Stimulated activated CD4-positive, alpha-beta T cell treated with anti-CD3 and anti-CD28 coated beads, Interleukin-4, amount 100 ng/mL, for 24 hours (primary cell): ENCODE measurements at places on chromosomes 16 and 17.

GRCh38 chr16:14366974-14367707, 262.9 kb downstream of the PARN start:
- DNase-seq, result no peak

GRCh38 chr17:81150377-81151077, 14.8 kb upstream of the PVALEF start:
- DNase-seq, result no peak

DNA sequence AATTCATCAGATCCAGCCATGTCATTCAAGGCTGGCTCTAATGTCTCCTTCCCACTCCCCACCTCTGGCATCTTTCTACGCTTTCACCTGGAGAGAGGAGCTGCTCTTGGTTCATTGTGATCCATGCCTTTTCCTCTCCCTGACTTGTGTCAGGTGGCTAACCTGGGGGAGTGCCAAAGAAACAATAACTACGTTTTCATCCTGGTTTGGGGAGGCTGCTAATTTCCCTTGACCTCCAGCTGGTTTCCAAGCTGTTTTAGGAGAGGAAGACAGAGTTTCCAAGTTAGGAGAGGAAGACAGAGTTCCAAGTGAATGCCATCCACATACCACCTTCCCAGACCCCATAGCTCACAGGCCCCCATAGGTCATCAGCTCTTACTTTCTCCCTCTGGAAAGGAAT, 40.0 kb upstream of the HLF start:
- no peak for DNase-seq

DNA sequence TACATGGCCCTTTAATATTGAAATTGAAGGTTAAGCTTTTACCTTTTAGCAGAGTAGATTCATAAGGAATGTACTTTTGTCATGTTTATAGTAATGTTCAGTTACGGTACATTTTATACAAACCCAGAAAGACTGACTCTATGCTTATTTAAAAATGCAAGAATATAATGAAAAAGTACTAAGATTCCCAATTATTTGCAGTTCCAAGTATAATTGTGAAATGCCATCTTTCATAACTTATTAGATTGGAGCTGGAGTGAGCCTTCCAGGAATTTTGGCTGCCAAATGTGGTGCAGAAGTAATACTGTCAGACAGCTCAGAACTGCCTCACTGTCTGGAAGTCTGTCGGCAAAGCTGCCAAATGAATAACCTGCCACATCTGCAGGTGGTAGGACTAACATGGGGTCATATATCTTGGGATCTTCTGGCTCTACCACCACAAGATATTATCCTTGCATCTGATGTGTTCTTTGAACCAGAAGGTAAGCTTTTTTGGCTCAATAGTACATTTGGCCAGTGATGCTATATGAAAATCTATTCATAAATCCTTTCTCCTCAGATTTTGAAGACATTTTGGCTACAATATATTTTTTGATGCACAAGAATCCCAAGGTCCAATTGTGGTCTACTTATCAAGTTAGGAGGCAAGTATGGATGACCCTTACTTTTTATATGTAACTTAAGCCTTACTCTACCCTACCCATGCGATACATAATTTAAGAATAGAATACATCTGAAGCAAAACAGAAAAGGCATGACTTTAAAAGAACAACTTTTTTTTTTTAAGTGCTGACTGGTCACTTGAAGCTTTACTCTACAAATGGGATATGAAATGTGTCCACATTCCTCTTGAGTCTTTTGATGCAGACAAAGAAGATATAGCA, 4.2 kb downstream of the SRSF2 start:
- no peak for DNase-seq

DNA sequence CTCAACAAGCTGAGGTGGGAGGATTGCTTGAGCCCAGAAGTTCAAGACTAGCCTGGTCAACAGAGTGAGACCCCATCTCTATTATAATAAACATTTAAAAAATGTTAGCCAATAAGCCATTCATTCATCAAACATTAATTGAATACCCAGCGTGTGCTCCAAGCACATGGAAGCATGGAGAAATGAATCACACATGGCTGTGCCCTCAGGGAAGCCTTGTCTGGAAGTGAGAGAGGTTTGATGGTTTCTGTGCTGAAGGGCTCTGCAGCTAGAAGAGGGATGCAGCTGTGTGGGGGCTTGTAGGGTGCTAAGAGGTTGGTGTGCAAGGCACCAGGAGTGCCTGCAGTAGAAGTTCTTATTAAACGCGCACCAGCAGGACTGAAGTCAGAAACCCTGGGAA, 11.2 kb downstream of the CYB5D2 start:
- no peak for DNase-seq

DNA sequence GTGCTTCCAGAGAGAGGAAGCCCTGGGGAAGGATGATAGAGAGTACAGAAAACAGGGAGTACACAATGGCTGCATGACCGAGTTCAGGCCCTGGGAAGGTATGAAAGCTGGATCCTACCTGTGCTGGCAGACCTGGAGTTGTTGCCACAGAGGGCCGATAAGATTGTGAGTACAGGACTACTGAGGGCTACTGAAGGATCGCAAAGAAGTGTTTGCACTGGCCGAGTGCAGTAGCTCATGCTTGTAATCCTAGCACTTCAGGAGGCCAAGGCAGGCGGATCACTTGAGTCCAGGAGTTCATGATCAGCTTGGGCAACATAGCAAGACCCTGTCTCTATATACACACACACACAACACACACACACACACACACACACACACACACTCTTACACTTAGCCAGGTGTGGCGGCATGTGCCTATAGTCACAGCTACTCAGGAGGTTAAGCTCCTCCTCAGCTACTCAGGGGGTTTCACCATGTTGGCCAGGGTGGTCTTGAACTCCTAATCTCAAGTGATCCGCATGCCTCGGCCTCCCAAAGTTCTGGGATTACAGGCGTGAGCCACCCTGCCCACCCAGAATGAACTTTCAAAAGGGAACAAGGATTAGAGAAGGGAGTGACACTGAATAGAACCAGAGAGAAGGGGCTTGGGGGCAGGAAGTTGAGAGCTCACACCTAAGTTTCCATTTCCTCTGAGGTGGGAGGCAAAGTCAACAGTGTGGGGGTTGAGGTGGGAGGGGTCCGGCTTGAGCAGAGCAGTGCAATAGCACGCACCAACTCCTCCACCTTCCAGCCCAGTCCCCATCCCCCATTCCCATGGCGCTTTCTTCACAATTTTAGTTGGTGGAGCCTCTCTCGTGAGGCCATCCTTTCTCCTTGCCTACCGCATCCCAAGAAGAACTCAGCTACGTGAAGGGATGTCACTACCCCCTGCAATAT, 7.5 kb downstream of the SCIMP start:
- DNase-seq, result no peak

DNA sequence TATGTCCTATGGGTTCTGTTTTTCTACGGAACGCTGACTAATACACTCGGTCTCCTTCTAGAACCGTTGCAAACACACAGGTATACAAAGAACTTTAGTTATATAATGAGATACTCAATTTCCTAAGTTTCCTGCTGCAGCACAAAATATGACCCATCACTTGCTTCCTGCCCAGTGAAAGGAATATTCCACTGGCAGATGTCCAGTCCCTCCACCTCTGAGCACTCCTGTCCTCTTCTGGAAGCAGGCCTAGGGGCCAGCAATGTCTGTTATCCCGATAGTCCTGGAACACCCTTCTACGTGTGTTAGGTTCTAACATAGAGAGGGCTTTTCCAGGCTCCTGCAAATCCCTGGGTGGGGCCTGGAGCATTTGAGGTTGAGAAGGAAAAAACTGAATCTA, 32.7 kb downstream of the ADAMTS18 start:
- DNase-seq, result no peak

- DNase-seq, result no peak
Measured at GRCh38 chr16:58670946-58671583, 13.5 kb downstream of the SLC38A7 start.

GRCh38 chr17:77527836-77528505, 387.2 kb downstream of the SEC14L1 start:
- no peak for DNase-seq
